ENCODE measurements at places on chromosomes 3 and 15. TPM values are rescaled to one million over a fixed set of nuclear protein-coding genes. Genes with fewer than 3 reads are reported as not detected.

DNA sequence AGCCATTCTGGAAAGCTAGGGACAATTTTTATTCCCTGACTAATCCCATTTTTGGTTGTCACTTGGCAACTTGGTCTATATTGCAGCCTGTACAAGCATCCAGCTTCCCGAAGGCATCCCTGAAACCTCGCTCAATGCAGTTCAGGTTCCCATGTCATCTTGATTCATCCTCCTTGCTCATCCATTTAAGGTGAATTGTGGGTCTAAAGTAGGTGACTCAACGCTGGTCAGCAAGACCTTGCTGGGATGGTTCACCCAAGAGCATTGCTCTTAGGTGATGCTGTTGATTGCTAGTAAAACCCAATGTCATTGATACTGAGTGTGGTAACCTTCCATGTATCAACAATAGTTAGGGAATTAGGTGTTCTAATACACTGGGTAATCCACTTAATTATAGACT, 13.1 kb upstream of the RAB8B start:
- DNase-seq = no peak

DNA sequence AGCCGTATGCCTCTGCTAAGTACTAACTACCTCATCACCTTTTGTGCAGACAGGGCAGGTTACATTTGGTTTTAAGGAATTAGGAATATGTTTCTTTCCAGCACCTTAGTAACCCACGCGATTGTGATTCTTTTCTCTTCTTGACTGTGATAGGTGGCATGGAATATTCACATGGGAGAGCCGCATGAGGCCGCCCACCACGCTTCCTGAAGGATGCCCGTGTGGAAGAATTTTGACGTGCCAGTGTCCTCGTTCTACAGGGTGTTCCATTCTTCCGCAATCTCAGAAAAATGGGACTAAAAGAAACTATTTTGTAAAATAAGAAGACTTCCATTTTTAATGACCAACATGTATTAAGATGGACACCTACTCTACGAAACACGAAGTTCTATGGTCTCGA, 16.3 kb downstream of the B3GNT5 start:
- no peak for DNase-seq

DNA sequence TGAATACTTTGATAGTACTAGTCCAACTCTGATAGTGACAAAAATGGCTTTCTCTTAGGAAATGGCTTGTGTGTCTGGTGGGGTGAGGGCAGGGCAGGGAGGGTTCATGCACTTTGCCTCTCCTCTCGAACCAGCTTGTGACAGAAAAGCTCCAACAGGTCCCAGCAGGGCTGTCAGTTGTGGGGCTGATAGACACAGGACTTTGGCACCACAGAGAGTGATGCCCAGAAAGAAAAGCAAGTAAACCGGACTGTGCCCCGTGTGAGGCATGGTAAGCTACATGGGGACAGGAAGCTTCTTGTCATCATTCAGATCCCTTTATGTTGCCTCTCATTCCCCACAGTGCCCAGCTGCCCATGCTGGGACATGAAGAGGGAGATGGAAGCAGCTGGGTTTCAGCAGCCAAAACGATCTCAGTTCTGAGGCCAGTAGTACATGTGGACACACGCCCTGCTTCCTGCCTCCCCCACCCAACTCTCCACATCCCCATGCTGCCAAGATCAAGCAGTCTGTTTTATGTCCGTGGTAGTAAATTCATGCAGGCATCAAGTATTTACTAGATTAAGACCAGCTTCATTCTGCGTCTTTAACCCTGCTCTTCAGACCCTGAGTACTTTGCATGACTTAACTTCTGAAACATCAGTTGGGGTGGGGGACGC, 29.7 kb upstream of the LIPC start:
- DNase-seq = no peak

Gene TRPM1
- polyA plus RNA-seq = not detected

DNA sequence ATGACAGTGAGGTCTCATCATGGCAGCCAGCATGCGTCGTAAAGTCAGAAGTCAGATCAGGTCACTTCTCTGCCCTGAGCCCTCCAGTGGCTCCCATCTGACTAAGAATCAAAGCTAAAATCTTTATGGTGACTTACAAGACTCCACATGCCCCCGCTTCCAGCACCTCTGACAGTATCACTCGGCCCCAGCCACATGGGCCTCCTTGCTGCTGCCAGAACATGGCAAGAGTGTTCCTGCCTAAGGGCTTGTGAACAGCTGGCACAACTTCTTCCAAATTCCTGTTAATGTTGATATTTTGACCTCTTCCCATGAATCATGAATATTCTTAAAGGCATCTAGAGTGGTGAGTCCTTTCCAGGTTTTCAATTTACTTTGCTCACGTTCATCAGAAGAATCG, 20.5 kb downstream of the POLR2M start:
- no peak for DNase-seq

GRCh38 chr3:104846270-104846669, 520.4 kb upstream of the ALCAM start:
- DNase-seq = no peak

GRCh38 chr3:23052620-23053019, 150.5 kb upstream of the UBE2E2 start:
- DNase-seq = no peak

DNA sequence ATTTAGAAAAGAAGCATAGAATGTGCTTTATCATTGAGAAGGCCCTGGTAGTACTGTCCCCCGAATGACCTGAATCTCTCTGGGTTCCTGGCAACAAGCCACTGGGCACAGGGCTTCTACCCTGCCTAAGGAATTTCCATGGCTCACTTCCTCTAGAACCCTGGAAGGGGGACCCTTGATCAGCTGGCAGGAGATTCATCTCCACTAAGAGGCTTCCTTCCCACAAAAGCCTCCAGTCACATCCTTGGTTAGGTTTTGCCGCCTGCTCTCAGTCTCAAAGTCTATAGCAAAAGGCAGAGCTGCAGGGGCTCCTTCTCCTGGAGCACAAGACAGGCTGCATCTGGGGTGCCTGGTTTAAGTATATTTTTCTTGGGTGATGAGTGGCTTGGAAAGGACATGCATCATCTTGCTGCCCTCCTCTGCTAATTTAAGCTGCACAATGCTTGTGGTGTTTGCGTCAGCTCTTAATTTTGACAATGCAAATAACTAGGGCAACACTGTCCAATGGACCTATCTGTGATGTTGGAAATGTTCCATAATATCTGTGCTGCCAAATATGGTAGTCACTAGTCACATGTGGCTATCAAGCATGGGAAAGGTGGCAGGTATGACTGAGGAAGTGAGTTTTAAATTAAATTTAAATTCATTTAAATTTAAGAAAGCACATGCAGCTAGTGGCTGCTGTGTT, 33.4 kb upstream of the RARRES1 start:
- DNase-seq = no peak

- no peak for DNase-seq
These were observed 39.4 kb downstream of the WWTR1 start for GRCh38 chr3:149618151-149619123.

Gene ABHD6
- 6.0 TPM for polyA plus RNA-seq

- DNase-seq = no peak
These were observed 19.5 kb downstream of the ANKUB1 start for GRCh38 chr3:149772861-149773260.

DNA sequence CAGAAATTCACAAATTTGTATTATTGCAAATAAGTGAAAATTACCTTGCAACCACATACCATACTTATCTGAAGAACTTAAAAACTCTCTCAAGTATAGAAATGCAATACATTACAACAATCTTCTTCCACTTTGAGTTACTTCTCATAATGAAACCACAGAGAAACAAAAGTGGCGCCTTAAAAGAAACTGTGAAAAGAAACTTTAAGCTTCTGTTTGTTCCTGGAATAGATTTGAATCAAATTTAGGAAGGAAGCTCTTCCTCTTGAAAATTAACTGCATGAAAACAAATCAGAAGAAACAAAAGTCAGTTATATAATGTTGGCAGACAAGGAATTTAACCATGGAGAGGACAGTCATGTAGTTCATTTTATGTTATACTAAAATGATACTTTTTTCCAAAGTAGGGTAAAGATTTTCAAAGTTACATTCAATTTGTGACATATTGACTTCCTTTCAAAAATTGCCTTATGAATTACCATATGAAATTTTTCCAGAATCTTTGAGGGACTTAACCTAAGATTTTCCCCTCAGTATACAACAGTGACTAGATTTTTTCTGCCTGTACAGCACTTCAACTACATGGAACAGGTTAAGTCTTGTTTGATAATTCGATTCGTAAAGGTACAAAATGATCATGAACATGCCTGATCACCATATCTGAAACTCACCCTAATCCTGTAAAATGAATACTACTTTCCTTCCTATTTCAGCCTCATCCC, 57.6 kb upstream of the TNFSF10 start:
- DNase-seq = no peak

DNA sequence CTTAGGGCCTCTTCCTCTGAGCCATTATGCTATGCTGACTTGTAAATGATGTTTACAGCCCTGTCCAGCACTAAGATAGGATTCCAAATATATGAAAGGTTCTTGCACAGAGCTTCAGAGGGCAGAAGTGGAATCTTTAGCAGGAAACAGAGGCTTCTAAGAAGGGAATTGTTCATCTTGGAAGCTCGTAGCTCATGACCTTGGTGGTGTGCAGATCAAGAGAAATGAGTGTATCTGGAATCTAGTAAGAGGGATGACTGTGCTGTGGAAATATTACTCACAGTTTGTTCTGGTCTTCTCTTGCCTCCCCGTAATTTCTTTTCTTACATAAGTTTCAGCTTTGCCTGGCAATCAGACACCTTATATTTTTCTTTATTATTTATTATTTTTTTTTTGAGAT, 175.8 kb downstream of the SPATA16 start:
- DNase-seq = no peak

Gene CSK
- polyA plus RNA-seq = 51.9 TPM

Gene CPNE4
- 0.38 TPM for polyA plus RNA-seq

- no peak for DNase-seq
These were observed 15.2 kb downstream of the SPPL2A start for GRCh38 chr15:50750227-50750705.

DNA sequence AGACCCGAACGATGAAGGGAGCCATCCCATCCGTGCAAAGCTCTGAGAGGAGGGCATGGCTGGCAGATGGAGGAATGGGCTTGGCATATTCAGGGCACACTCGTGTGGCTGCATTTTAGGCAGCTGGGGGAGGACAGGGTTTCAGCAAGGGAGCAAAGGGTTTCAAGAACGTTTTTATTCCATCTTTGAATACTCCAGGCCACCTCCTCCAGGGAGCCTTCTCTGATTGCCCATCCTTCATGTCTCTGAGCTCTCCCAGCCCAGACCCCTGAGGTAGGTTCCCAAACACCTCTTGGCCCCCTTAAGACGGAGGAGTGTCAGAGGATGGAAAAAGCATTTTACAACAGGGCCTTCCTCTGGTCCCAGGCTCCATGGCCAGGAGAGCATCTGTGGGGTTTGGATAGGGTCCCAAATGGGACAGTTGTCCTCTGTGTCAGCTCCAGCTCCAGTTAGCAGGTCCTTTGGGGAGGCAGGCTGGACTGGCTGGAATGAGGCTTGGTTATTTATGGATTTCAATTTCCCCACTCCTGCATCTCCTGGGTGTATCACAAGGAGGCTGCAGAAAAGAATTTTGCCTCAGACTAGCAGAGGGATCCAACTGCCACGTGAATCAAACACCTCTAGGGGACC, 17.7 kb upstream of the SLC6A1 start:
- DNase-seq = no peak

Gene SPG21
- 89.1 TPM for polyA plus RNA-seq

DNA sequence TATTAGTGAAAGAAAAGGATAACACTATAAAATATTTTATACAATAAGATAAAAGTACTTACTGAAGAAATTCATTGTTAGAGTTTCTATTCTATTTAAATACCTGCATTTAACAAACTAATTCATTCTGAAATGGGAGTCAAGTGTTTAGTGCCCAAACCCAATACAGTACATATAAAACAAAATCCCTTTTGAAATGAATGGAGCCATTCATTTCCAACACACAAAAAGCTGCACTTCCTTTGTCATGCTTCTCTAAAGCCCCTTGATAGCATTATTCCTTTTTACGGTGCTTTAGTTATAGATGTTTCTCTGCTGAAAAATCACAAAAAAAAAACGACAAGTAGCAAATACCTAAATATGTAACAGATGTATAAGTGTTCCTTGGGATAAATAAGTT, 596.3 kb downstream of the ZIC1 start:
- no peak for DNase-seq

Gene IL17RE
- 0.96 TPM for polyA plus RNA-seq
